ENCODE measurements at places on chromosomes 4 and X. TPM values are rescaled to one million over a fixed set of nuclear protein-coding genes. Genes with fewer than 3 reads are reported as not detected.
A peak's percentile ranks its signal among the peaks of the same experiment; 100 is the strongest.

- no peak overlapping the region for H3K27ac ChIP-seq
- no peaks in the 10 kb centered on the region for H3K36me3 ChIP-seq
- no peak for DNase-seq
Measured at GRCh38 chr4:110248831-110249253, 50.4 kb upstream of the ELOVL6 start.

- peak; percentile 82 for DNase-seq
- no peak overlapping the region for H3K27ac ChIP-seq
- H3K4me1 ChIP-seq: no peaks in the 10 kb centered on the region
- H3K27me3 ChIP-seq: peaks cover 12% of the 10 kb centered on the region
- H3K4me3 ChIP-seq: peak overlapping the region; percentile 93
- no peaks in the 10 kb centered on the region for H3K36me3 ChIP-seq
Measured at GRCh38 chr4:118033148-118034052, 886 bp upstream of the NDST3 start.

GRCh38 chrX:47327902-47328301 is 42.5 kb upstream of the ZNF157 start:
- H3K27me3 ChIP-seq: no peaks in the 10 kb centered on the region
- no peak for DNase-seq
- no peak overlapping the region for H3K27ac ChIP-seq
- no peaks in the 10 kb centered on the region for H3K4me1 ChIP-seq
- H3K36me3 ChIP-seq: no peaks in the 10 kb centered on the region

DNA sequence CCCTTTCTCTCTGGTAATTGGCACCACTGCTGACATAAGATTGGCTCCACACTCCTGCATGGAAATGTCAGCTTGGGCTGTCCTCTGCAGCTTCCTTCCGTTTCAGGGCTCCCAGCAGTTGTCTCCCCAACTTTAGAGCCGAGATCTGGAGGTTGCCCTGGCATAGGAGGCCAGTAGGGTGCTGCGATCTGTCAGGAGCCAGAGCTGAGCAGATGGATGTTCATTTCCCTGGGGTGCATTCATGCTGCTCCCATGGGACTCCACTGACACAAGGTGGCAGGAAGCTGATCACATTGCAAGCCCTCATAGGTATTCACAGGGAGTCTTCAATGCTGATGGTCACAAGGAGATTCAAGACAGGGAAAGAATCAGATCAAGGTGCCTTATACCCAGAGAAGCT is 116.6 kb upstream of the RAI2 start:
- H3K4me1 ChIP-seq: no peaks in the 10 kb centered on the region
- H3K27ac ChIP-seq: no peak overlapping the region
- no peaks in the 10 kb centered on the region for H3K27me3 ChIP-seq

- no peaks in the 10 kb centered on the region for H3K36me3 ChIP-seq
- H3K27ac ChIP-seq: no peak overlapping the region
- H3K4me3 ChIP-seq: no peak overlapping the region
- peak; percentile 28 for DNase-seq
- H3K27me3 ChIP-seq: no peaks in the 10 kb centered on the region
- no peaks in the 10 kb centered on the region for H3K4me1 ChIP-seq
Measured at GRCh38 chrX:38192007-38192810, 28.5 kb downstream of the SRPX start.

DNA sequence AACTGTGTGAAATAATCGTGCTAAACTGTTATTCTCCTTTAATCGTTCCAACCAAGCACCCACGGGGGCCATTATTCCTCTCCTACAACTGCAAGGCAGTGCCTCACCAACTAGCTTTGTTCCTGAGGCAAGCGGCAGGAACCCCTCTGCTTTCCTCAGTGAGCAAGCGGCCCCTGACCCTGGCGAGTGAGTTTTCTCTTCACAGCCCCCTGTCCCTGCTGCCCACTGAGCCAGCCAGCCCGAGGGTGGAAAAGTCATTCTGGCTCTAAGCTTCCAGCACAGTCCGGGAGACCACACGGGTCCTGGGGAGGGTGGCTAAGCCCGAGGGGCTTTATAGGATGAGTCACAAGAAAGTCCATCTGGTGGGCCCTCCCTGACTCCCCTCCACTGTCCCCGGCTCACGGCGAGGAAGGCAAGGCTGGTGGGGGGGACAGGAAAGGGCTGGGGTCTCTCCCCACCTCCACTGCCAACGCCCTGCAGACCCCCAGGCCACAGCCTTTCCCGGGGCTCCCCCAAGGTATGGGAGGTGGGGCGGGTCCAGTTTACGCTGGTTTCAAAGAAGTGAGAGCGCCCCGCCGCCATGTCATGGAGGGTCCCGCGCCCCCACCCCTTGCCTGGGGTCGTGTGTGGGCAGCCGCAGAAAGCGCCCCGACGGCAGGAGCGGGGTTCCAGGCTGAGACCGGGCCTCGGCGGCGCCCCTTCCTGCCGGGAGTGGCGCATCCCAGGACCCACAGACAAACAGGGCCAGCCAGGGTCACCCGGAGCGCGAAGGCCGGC is 45.0 kb downstream of the CPLX1 start:
- H3K36me3 ChIP-seq: peaks cover 14% of the 10 kb centered on the region
- peak overlapping the region; percentile 98 for H3K27ac ChIP-seq
- peaks cover 38% of the 10 kb centered on the region for H3K27me3 ChIP-seq
- H3K4me3 ChIP-seq: peak overlapping the region; percentile 86
- peak; percentile 38 for DNase-seq

DNA sequence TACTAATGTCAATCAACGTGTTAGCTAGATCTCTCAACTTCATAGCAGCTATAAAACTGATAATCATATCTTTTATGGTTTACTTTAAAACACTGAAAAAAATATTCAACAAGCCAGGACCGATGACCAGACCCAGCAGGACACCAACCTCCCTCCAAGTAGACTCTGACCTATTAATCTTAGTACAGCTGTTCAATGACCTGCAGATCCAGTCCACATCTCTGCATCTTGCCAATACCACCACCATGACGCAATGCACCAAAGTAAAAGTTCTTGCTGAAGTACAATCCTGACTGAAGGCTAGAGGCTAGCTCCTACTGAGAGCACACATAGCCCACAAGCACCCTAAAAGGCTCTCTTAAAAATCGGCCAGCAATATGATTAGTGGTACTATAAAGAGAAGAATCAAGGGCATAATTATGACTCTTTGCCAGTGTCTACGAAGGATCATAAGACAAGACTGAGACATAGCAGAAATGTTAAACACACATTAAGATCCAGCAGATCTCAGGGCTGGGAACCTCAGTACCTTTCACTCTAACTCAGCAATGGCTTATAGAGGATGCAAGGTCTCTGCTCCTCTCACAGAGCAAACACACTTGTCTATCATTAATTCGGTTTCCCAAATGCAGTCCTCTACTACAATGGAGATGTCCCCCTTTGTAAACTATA is 7.6 kb downstream of the MED14 start:
- no peak for DNase-seq
- no peak overlapping the region for H3K4me3 ChIP-seq
- H3K27me3 ChIP-seq: no peaks in the 10 kb centered on the region
- H3K4me1 ChIP-seq: peaks cover 13% of the 10 kb centered on the region
- peaks cover 3% of the 10 kb centered on the region for H3K36me3 ChIP-seq

DNA sequence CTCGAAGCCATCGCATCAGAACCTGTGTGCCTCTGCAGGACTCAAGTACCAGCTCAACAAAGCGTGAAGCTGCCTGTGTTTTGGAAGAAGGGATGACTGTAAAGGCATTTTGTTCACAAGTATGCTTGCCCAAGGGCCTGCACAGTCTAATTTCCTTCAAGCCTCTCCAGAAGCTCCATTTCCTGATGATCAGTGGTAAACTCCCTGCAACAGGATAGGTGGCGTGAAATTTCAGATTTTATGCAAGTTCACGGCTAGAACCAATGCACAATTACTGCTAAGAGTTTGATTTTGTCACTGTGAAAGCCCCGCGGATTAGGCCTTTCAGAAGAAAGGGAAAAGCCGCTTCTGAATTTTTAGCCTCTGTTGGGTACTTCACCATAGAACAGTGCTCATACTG is 89.2 kb upstream of the TAPT1 start:
- no peak overlapping the region for H3K27ac ChIP-seq
- H3K27me3 ChIP-seq: no peaks in the 10 kb centered on the region
- DNase-seq: no peak
- H3K36me3 ChIP-seq: no peaks in the 10 kb centered on the region

DNA sequence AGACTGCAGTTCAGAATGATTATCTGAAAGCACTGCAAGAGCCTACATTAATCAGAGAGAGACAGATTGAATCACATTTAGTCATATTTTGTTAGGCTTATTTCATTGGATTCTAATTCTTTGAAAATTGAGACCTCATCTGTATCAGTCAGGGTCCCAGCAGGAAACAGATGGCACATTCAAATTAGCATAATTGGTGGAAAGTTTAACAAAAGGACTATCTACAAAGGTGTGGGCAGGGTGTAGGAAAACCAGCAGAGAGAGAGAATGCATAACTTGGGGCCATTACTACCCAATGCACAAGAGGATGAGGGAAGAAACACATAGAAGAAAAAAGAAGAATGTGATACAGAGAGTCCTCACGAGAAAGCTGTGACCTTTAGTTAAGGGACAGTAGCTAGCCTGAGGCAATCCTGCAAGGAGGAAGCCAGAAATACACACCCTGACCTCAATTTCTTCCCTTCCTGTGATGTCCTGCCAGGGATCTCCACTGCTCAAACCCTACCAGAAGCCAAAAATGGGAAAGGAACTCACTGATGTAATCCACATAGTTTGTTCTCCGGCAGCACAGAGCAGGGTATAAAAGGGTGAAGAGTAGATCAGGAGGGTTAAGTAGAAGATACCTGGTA is 17.7 kb upstream of the XKRX start:
- no peaks in the 10 kb centered on the region for H3K36me3 ChIP-seq
- H3K4me1 ChIP-seq: peaks cover 12% of the 10 kb centered on the region
- DNase-seq: no peak
- no peak overlapping the region for H3K4me3 ChIP-seq
- no peaks in the 10 kb centered on the region for H3K27me3 ChIP-seq

DNA sequence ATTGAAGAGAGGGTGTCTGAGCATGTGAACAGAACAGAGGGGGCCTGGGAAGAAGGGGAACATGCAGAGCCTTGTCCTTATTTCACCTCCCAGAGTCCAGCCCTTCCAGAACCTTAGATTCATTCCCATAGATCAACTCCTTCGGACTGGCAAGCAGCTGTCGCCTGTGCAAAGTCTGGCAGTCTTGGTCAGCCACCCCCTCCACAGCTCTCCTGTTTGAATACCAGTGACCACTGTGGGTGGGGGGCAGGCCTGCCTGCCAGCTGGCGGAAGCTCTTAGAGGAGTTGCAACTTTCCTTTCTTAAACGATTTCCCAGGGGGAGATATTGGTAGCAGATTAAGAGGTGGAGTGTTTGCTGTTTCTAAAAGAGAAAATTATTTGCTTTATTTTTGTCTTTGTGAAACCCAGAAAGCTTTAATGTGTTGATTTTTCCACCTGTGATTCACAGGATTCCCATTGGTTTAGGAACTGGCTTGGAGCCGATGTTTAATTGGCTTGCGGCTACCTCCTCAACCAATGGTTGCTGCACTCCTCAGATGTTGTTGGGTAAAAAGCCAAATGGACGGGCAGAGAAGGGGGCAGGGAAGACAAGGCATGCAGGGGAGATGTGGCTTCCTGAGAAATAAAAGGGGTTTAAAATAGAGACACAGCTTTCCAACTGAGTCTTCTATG is 62.2 kb upstream of the PRPS1 start:
- H3K27ac ChIP-seq: peak overlapping the region; percentile 78
- DNase-seq: peak; percentile 85
- no peaks in the 10 kb centered on the region for H3K36me3 ChIP-seq

- no peak overlapping the region for H3K4me3 ChIP-seq
- no peaks in the 10 kb centered on the region for H3K4me1 ChIP-seq
- H3K27ac ChIP-seq: no peak overlapping the region
- no peak for DNase-seq
- no peaks in the 10 kb centered on the region for H3K36me3 ChIP-seq
- no peaks in the 10 kb centered on the region for H3K27me3 ChIP-seq
Measured at GRCh38 chrX:153365670-153366069, 31.7 kb downstream of the ZNF275 start.

DNA sequence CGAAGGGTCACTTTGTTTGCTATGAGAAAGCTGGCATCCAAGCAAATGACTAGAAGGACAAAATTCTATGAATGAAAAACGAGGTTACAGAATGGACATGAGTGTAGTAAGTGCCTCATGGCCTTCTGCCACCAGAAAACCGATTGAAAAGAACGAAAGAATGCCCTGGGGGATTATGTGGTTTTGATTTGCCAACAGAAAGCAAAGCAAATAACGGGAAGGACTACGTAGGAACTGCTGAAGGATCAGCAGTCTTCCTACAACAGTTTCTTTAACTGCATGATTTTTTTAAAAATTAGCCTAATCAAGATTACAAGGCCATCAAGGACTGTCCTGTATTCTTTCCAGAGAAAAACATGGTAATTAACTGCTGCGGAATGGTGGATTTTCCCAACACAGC is 50.6 kb downstream of the NRK start:
- H3K27ac ChIP-seq: no peak overlapping the region
- no peaks in the 10 kb centered on the region for H3K27me3 ChIP-seq
- no peak for DNase-seq
- no peaks in the 10 kb centered on the region for H3K36me3 ChIP-seq

DNA sequence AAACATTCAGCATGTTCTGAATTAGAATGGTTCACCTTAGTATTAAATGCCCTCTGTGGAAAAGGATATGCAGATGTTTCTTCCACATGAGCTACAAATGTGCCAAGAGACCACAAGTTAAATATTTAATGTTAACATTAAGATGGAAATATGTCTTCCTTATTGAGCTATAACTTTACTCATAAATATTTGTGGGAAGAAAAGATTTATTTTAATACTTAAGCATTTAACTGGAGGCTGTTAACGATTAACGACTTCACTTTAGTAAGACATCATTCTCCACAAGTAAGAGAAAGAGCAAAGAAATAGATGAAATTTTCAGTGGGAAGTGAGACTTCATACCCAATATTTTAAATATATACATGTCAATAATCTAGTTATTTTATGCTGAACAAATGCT is 1046.0 kb upstream of the GRID2 start:
- no peak overlapping the region for H3K4me3 ChIP-seq
- no peak overlapping the region for H3K27ac ChIP-seq
- no peaks in the 10 kb centered on the region for H3K4me1 ChIP-seq
- no peaks in the 10 kb centered on the region for H3K36me3 ChIP-seq
- H3K27me3 ChIP-seq: no peaks in the 10 kb centered on the region

GRCh38 chr4:139846766-139847165 is 181.1 kb downstream of the MGST2 start:
- no peaks in the 10 kb centered on the region for H3K36me3 ChIP-seq
- no peak overlapping the region for H3K4me3 ChIP-seq
- no peak for DNase-seq
- peaks cover 71% of the 10 kb centered on the region for H3K4me1 ChIP-seq
- H3K27me3 ChIP-seq: no peaks in the 10 kb centered on the region
- peak overlapping the region; percentile 90 for H3K27ac ChIP-seq

GRCh38 chrX:102517326-102517725 is 787 bp upstream of the TMSB15A start:
- no peak overlapping the region for H3K27ac ChIP-seq
- H3K27me3 ChIP-seq: no peaks in the 10 kb centered on the region
- H3K36me3 ChIP-seq: peaks cover 12% of the 10 kb centered on the region
- H3K4me3 ChIP-seq: no peak overlapping the region
- H3K4me1 ChIP-seq: peaks cover 7% of the 10 kb centered on the region

- H3K4me3 ChIP-seq: no peak overlapping the region
- H3K4me1 ChIP-seq: no peaks in the 10 kb centered on the region
- no peak overlapping the region for H3K27ac ChIP-seq
- no peak for DNase-seq
- H3K36me3 ChIP-seq: no peaks in the 10 kb centered on the region
Measured at GRCh38 chr4:18847249-18847890, 825.8 kb upstream of the LCORL start.

The CCNB3 gene
- 0.09 TPM for total RNA-seq

The PWWP3B gene
- total RNA-seq: 5.8 TPM

The SULT1E1 gene
- not detected for total RNA-seq

The SYTL5 gene
- 1.7 TPM for total RNA-seq

The NIPAL1 gene
- 1.2 TPM for total RNA-seq

The GRIA2 gene
- not detected for total RNA-seq

The IL21 gene
- not detected for total RNA-seq

The RAB40A gene
- total RNA-seq: 0.31 TPM
